ENCODE measurements at places on chromosomes 2 and 18.

DNA sequence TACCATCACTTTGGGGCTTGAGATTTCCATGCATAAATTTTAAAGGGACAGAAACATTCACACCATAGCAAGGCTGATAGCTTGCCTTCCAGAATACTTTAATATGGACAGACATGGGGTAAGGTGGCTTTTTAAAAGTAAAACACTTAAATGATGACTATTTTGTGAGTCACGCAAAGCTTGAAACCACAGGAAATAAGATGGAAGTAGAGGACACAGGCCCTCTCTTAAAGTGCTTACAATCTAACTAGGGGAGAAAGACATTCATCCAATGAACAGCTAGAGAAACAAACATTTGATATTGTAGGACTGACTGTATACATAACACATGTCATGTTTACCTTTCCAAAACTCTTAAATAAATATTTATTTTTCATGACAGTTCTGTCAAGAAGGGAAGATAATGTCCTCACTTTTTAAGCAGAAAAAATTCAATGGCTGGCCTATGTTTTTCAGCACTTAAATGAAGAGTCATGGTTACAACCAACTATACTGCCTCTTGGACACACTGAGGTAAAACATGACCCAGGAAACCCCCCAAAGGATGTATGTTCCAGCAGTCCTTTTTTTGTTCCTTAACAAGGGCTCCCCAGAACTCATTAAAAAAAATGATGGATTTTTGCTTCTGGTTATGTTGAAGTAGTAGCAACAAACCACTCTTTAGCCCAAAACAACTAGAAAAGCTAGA is 120.0 kb upstream of the RBMS1 start:
- DNase-seq = no peak

- no peak for DNase-seq
Measured at GRCh38 chr2:128300151-128301020, 18.3 kb downstream of the HS6ST1 start.

- DNase-seq = peak; percentile 79
Measured at GRCh38 chr2:9951522-9952285, at the start of gene GRHL1. Gene GRHL1, plus strand, starts transcription at chr2:9951693. Its CDS starts 141 bp downstream, at chr2:9951834.

GRCh38 chr18:41992703-41993102 is 37.7 kb downstream of the PIK3C3 start:
- DNase-seq = no peak

GRCh38 chr2:235725016-235725489 is 231.2 kb downstream of the AGAP1 start:
- no peak for DNase-seq

DNA sequence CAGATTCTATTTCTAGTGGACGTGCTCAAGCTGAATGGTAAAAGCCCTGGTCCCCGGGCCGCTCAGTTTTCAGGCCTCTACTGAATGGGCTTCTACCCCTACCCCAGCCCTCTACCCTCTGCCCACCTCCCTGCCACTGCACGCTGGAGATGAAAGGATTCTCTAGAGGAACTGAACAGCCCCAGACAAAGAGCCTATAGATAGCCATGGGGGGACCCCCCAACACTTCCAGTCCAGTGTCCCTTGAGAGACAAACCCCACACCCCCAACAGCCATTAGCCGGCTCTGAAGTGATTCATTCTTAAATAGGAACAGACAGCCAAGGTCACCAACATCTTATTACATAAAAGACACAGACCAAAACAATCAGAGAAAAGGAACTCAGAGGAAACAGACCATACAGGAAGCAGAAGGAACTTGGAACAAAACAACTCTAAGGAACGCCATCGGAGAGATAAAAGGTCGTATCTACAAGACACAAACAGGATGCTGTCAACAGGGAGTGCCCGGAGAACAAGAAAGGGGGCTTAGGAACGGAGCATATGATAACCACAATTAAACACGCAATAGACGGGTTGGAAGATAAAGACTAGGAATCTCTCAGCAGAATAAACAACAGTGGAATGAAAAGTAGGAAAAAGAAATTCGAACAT is 23.5 kb downstream of the TMEM37 start:
- DNase-seq = no peak

DNA sequence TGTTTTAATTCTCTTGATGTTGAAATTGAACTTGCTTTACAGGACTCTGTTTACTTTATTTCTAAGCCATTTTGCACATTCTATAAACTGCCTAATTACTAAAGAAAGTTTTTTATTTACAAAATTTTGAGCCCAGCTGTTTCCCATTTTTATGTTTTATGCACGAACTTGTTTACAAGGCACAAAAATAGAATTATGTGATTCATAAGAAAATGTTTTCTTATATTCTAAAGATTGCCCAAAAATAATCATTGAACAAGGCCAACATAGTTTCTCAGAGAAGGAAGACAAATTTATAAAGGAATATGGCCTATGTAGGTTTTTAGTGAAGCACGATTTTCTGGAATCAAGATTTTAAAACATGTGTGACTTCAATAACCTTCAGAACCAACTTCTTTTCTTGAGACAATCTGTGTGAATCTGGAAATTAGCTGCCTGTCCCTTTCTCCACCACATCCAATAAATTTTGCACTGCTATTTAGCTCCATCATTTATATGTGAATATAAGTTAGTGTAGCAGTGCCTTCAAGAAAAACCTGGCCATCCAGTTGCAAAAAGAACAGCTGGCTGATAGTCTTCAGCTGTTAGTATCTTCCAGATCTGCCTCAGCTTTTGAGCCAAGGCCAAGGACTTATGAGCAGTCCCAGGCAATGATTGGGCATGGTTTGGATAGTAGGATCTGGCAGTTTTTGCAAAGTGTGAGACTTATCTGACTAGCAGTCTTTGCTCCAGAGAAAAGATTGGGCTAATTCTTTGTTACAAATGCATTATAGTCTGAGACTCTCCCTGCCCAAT is 253.2 kb upstream of the COL3A1 start:
- DNase-seq = no peak

DNA sequence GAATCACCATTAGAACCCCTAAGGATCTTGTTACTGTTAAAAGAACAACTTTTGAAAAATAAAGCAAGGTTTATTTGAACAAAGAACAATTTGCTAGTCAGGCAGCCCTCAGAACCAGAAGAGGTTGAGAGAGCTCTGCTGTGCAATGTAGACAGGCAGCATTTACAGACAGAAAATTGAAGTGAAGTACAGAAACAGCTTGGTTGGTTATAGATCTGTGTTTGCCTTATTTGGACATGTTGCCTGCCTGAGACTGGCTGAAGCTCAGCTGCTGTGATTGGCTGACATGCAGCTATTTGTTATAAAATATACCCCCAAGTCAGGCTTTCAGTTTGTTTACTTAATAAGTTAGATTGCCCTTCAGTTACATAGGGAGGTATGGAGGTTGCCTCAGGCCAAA is 12.5 kb downstream of the MSTN start:
- no peak for DNase-seq

DNA sequence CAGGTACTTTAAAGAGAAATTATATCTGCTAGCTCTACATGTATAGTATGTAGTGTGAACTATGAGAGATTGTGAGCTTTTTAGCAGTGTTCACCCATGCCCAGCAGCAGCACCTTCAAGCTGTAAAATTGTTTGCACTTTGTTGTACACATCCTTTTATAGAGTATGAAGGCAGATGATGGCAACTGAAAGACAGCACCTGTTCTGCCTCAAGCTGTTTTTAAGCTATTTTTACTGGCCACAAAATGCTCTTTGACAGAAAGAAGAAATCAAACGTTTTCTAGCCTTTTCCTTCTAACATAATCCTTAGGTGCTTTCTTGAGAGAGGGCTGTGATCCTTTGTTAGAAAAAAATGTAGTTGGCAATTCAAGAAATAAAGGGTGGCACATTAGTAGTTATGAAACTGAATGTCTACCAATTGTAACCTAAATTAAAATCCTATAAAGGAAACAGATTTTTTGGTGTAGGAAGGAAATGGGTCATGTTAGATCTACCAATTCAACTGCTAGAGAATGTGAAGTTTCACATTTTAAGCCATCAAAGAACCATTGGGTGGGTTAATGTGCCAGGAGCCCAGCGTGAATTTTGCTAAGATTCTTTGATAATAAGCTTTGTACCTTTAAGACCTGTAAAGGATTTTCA is 59.5 kb downstream of the R3HDM1 start:
- no peak for DNase-seq

DNA sequence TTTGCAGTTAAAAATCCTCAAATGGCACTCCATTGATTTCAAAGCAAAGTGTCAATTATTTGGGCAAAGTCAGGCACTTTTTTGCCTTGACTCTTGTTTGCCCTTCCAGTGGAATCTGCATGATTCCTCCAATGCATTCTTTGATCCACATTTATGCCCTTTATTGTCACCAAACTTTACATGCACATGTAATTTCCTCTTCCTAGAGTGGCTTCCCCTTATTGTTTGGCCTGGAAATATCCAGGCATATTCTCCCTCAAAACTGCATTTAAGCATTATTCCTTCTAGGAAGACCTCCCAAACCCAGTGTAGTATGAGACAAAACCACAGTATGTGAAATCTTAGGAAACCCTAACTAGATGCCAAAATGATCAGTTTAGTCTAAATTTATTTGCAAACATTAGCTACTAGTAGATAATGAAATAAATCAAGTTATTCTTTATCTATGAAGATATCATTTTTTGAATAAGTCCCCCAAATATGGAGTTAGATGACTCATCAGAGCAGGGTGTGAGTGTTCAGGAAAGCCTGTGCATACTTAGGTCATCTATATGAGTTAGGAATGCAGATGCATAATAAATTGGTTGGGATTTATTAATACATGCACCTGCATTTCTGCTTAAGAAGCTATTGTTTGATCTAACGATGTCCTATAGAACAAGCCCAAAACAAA is 433.3 kb upstream of the TCF4 start:
- no peak for DNase-seq

GRCh38 chr2:7060631-7061449 is 143.6 kb downstream of the RNF144A start:
- no peak for DNase-seq

DNA sequence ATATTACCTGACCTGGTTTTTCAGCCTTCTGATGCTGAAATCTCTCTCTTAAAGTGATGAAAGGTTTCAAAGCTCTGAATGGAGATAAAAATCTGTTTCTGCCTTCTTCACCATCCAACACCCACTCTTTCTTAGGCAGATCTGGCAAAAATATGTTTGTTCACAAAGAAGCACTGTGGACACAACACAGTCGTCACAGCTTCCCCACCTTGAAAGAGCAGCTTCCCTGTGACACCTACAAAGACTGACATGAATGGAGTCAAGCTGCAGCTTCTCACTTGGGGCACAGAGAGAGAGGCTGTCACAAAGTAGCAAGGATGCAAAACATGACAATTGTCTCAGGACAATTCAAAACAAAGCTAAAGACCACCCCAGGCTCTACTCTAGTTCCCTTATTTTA is 86.5 kb downstream of the ICOS start:
- DNase-seq = no peak

DNA sequence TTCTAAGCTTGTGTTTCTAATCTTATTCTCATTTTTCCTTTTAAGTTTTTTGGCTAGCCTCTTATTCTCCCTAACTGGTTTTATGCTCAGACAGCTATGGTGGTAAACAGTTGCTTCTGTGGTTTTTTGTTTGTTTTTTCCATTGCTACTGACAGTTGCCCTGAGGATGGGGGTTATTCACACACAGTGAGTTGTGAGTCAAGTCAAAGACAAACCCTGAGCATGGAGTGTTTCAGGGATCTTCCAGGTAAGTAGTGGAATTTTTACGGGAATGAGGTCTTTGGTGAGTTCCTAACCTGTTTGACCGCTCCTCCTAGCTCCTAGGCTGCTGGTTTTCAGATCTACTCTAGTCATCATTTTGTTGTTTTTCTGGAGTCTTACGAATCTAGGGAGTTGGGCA is 162.8 kb downstream of the ZNF407 start:
- DNase-seq = no peak

- no peak for DNase-seq
Measured at GRCh38 chr18:55633032-55633431, 45.0 kb upstream of the TCF4 start.

- no peak for DNase-seq
Measured at GRCh38 chr18:46716336-46716735, 40.5 kb downstream of the ST8SIA5 start.

DNA sequence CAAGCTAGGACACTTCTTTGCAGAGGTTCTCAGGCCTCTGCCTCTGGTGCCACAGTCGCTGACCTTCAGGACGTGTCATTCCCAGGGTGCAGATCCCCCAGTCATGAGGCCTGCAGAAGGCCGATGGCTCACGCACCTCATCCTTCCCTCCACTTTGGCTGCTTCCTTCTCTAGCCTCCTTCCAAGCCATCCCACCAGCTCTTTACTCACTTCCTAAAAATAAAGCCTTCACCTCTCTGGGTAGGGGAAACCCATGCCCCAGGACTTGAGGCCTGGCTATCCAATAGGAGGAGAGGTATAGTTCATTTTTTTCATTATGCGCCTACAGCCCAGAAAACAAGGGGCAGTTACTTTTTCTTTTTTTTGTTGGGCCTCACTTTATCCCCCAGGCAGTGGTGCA is 91.4 kb downstream of the B3GNT2 start:
- DNase-seq = no peak
